NCI-H1417 treated with DMSO at 0.1 percent for 48 hours (cell line): ENCODE measurements at places on chromosomes 5 and 9.

DNA sequence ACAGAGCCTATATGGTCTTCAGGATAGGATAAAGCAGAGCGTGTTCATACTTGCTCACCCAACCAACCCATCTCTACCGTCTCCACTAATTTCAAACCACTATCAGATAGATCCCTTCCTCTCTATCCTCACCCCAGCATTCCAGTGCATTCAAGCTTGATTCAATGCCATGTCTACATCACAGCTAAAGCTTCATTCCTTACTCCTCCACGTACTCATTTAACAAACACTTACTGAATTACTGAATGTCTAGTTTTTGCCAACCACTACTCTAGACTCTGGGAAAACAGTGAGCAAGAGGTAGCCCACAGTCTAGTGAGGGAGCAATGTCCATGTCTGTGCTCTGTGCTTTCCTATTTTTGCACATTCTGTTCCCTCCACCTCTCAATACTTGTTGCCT is 163.5 kb upstream of the MSX2 start:
- DNase-seq, result no peak

DNA sequence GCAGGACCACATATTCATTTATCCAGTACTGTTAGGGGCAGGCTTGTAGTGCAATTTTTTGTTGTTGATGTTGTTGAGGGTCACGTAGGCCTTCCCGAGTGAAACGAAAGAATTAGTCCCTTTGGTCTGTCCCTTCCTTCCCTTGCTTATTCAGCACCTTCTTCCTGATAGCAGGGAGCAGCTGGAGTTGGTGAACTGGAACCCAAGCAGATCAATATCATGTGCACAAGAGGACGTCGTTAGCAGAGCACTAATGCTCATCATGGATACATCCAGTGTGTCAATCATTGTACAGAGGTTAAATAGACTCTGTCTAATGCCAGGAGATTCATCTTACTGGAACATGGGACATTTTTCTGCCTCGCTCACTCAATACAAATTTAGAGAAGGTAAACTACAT is 33.0 kb upstream of the MAP1B start:
- no peak for DNase-seq

DNA sequence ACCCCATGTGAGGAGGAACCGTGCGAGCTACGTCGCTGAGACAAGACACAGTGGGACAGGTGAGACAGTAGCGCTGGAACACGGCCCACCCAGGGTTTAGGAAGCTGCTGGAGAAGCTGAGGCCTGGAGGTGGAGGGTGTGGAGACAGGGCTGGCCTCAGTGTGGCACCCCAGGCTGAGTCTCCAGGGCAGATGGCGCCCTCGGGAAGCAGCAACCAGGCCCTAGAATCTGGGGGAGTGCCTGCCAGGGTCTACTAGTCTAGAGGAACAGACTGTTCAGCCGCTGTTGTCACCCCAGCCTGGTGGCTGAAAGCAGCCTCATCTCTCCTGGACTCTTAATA is 4.6 kb upstream of the TERT start:
- DNase-seq, result no peak

- no peak for DNase-seq
Observed at GRCh38 chr5:105428451-105429380, 1866.1 kb upstream of the NUDT12 start.

- DNase-seq, result no peak
Observed at GRCh38 chr5:167049043-167049663, 1242.3 kb upstream of the WWC1 start.

- no peak for DNase-seq
Observed at GRCh38 chr5:10701567-10702039, 59.4 kb downstream of the DAP start.

GRCh38 chr5:32500181-32500580 is 55.6 kb upstream of the ZFR start:
- DNase-seq, result no peak

DNA sequence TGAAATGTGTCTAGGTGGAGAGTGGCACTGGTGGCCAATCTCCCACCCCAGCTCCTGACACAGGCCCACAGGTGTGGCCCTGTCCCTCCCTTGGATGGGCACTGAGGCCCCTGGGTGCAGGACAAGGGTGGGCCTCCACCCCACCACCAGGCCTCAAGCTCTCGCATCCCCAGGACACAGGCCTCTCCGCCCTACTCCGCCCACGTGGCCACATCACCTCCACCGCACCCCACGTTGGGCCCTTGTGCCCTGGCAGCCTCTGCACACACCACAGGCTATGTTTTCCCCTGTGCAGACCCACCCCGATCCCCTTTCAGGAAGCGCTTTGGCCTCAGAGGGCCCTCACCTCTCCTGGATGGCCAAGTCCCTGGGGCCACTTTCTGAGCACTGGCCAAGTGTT is 54.7 kb downstream of the SECISBP2 start:
- no peak for DNase-seq
